ENCODE measurements at places on chromosomes 1 and 21. TPM values are rescaled to one million over a fixed set of nuclear protein-coding genes. Genes with fewer than 3 reads are reported as not detected.

Gene C1orf226
- total RNA-seq: 7.7 TPM

Gene NES
- total RNA-seq: 149 TPM

Gene SMPDL3B
- total RNA-seq: 0.25 TPM

Gene C1orf94
- not detected for total RNA-seq

Gene IL10
- total RNA-seq: 0.13 TPM

Gene GABRD
- total RNA-seq: 0.50 TPM

Gene KRTAP12-4
- total RNA-seq: not detected

All from motor neuron (in vitro differentiated cells).